ENCODE measurements at places on chromosomes 5 and 9.

- no peak for DNase-seq
These were observed 170.2 kb downstream of the GAPVD1 start for GRCh38 chr9:125431741-125432271.

GRCh38 chr9:91549177-91549576 is 125.5 kb upstream of the NFIL3 start:
- no peak for DNase-seq

GRCh38 chr9:106883030-106883429 is 20.1 kb downstream of the ZNF462 start:
- no peak for DNase-seq

GRCh38 chr9:86773422-86773945 is 173.8 kb downstream of the GAS1 start:
- no peak for DNase-seq

GRCh38 chr5:96260009-96260408 is 173.0 kb downstream of the PCSK1 start:
- no peak for DNase-seq

Measured in NCI-H1930 (cell line).